COR-L47 (cell line): ENCODE measurements at places on chromosomes 1 and 21.
A peak's percentile ranks its signal among the peaks of the same experiment; 100 is the strongest.

GRCh38 chr1:47827109-47827508 lies 170.1 kb downstream of the TRABD2B start:
- no peak for DNase-seq

DNA sequence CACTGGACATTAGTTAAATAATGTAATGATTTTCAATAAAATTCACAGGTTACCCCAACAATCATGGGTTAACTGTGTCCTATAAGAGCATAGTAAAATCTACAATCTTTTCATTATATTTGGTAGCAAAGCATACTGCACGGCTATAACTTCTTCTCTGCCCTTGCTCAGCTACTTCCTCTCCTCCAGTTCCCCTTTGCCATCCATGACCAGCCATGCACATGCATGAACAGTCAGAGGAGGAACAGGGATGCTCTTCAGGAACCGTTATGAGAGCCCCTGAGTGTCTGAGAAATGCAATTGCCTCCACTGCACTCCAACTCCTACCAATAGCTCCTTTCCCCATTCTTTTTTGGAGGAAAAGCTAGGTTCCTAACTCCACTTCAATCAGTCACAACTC lies 646.7 kb downstream of the LTN1 start:
- DNase-seq, result no peak

- DNase-seq, result no peak
Measured at GRCh38 chr1:24960071-24960801, 30.2 kb upstream of the RUNX3 start.

GRCh38 chr1:43199093-43199726 lies 27.1 kb downstream of the CFAP57 start:
- DNase-seq, result peak; percentile 73

DNA sequence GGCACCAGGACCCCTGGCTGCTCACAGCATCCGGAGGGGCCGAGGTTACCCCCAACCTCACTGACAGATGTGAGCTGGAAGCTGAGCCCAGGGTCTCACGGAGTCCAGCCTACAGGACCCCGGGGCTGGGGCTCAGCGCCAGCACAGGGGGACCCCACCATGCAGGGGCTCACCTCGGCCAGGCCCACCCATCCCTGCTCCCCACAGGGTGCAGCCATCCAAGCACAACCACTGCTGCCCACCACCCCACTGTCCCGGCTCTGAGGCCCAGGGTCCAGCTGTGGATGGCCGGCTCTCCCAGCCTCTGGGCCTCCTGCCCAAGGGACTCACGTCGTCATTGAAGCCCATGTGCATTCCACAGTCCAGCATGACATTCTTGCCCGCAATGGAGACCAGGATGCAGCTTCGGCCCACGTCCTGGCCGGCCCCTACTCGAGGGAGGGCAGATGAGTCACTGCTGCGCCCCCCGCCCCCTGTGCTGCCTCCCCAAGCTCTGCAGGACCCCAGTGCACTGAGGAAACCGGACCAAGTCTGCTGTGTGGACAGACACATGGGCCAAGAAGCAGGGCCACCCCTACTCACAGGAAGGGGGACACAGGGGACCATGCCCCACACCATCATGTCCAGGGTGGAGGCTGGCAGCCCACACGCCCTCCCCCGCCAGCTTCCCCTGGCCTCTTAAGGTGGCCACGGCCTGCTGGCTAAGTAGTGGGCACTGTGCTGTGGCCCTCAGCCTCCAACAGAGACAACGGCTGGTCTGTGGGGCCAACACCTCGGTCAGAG lies 3.6 kb downstream of the INTS11 start:
- no peak for DNase-seq

GRCh38 chr1:226209307-226210059 lies 14.0 kb upstream of the MIXL1 start:
- DNase-seq, result no peak

- no peak for DNase-seq
Measured at GRCh38 chr1:54335755-54336108, 70.5 kb downstream of the SSBP3 start.

- DNase-seq, result no peak
Measured at GRCh38 chr1:21774835-21775549, 8.0 kb downstream of the USP48 start.

GRCh38 chr1:24095140-24095859 lies 16.6 kb downstream of the MYOM3 start:
- no peak for DNase-seq

DNA sequence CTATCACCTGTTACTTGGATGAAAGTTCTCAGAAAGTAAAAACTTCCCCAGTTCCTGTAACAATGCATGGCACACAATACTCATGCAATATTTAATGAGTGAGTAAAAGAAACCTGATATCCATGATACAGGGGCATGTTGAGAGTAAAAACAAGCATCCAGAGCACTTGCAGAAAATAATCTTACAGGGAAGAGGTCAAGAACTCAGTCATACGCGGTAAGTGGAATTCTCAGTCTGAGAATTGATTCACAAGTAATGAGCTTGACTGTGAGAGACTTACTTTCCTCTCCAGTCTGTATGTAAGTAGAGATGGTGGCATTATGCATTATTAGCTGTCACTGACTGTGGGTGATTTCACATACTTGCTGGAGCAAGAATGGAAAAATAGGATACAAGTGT lies 976.9 kb downstream of the BRINP3 start:
- DNase-seq, result no peak

- DNase-seq, result peak; percentile 13
Measured at GRCh38 chr1:25100151-25100833, 132.0 kb downstream of the SYF2 start.

DNA sequence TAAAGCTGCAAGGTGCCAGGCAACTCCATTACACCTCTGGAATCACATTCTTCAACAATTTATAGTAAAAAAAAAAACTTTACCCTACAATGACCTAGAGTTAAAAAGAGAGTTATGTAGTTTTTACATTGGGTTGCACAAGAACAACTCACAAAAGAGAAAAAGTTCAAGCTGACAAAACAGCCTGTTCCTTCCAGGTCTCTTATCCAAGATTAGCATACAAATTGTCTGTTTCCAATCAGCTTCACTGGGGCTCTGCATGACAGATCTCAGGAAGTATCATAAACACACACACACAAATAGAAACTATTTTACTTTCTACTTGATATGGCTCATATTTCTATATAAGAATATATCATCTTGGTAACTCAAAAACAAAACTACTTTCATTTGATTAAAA lies 154.6 kb downstream of the PCNX2 start:
- DNase-seq, result no peak

GRCh38 chr1:93565496-93566206 lies 116.0 kb downstream of the BCAR3 start:
- DNase-seq, result no peak

GRCh38 chr1:103108376-103109150 lies at the start of gene COL11A1:
Gene COL11A1 (minus strand): TSS chr1:103108522. CDS start chr1:103108178, 344 bp downstream.
- DNase-seq, result no peak

DNA sequence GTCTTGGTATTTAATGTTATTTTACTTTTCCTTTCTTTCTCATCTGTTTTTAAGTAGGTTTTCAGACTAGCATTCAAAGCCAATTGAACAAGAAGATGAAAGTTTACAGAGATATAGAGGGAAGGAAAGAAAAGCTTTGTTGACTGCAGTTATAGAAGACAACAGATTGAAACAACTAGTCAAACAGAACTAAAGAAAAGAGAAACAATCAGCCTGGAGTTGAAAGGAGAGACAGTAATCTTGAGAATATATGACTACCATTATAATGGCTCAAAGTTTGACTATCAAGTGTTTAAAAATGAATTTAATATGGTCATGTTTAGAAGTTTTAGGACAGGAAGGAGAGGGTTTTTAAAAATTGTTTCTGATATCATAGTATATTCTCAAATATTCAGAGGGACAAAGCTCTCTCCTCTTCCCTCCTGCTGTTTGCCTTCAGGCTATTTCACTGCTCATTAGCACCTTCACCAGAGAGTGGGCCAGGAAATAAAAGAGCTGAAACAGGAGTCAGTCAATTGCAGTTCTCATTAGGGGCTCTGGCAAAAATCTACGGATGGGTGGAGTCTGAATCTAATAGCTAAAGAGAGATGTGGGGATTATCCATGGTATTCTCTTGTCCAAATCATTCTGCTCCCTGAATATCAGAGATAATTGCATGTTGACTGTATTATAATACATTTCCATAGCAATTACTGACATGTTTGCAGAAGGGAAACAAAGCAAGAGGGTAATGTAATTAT lies 577.8 kb downstream of the BRINP3 start:
- peak; percentile 95 for DNase-seq

DNA sequence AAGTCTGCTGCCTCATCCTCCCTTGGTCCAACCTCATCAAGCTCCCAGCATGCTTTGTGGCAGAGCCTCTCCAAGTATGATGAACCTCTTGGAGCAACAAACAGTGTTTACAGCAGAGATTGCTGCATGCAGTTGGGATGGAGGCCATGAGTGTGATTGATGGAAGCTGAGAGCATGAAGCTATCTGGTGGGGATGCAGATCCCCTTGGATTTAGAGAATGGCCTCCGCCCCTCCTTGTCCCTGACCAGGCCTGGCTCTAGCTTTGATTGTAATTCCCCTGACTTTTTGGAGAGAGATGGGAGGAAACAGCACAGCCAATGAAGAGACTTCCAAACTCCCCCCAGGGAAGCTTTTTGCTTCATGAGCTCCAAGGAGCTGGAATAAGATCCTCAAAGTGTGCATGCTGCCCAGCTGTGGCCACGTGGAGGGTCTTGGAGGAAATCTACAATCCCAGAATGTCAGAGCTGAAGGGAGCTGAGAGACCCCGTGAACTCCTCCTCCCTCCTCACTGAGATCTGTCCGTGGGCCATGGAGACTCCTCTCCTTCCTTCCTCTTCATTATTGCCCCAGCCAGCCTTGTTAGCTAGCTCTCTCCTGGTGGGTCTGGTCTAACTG lies 165.3 kb upstream of the USP24 start:
- no peak for DNase-seq

- no peak for DNase-seq
Measured at GRCh38 chr1:22074803-22075202, 22.3 kb downstream of the CDC42 start.

- no peak for DNase-seq
Measured at GRCh38 chr1:244063498-244063897, 12.4 kb downstream of the ZBTB18 start.

DNA sequence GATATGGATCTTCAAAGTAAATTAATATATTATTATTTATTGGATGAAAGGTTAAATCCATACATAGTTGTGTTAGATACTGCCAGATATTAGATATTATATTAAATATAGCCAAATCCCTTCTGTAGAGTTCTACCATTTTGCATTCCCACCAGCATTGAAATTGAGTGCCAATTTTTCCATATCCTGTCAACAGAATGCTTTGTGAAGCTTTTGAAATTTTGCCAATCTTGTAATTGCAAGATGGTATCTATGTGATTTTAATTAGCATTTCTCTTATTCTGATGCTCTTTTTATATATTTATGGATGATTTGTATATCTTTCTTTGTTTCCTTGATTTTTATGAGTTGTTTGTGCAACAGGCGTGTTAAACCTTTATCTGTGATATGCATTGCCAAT lies 67.0 kb upstream of the CD34 start:
- peak; percentile 58 for DNase-seq

DNA sequence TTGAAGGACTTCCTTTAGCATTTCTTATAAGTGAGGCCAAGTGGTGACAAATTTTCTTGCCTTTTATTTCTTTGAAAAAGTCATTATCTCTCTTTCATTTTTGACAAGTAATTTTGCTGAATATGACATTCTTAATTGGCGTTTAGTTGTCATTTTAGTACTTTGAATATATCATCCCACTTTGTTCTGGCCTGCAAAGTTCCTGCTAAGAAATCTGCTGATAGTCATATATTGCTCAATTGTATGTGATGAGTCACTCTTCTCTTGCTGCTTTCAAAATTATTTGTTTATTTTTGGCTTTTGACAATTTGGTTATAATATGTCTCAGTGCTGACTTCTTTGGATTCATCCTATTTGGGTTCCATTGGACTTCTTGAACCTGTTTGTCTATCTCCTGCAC lies 312.6 kb downstream of the DUSP10 start:
- DNase-seq, result no peak

- no peak for DNase-seq
Measured at GRCh38 chr1:160353223-160353622, 10.0 kb downstream of the NCSTN start.

DNA sequence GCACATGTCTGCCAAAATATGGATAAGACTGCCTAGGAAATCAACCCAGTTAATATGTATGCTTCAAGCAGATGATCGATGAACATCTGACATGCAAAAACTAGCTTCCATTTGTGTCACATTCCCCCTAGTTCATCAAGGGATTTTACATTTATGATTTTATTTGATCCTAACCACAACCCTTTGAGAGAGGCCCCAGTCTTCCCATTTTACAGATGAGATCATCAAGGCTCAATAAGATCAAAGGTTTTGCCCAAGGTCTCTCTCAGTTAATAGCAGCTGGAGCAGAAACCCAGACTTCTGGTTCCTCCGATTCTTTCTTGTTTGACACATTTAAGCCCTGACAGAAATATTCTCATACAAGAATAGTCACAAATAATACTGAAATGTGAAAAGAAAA lies 107.7 kb upstream of the PPP2R5A start:
- DNase-seq, result no peak

DNA sequence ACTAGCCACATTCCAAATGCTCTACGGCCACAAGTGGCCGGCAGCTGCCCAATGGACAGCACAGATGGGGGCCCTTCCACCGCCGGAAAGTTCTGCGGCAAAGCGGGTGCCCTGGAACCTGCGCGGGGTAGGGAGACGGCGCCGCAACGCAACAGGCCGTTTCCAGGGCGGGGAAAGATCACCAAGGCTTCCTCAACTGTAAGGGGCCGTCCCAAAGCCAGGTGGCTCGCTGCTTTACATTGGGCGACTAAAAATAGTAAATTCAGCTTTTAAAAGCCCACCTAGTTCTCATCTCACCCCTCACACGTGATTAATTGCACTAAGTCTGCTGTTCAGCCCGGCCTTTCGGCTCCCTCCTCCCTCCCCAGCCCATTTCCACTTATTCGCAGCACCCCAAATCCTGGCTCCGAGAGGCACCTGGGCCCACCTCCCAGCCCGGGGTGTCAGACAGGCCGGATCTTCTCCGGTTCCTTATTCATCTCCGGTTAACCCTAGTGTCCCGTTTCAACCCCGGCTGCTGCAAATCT lies 643 bp downstream of the CFAP298 start:
- no peak for DNase-seq

DNA sequence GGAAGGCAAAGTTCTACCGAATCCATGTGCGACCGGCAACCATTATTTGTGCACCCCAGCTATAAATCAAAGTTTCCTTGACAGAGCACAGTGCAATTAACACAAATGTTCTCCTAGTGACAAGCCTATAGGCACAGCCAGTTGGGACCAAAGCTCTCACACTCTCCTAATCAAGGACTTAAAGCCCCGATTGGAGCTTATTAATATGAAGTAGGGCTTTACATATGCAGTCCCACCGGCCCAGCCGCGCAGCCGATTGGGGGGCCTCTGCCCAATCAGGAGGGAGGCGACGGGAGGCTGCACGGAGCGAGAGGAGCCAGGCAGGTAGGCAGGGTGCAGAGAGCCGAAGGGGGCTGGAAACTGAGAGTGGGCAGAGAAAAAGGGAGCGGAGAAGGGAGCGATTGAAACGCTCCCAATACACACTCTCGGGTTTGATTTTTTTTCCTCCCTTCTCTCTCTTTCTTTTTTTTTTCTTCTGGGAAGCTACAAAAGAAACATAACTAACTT lies at the start of gene ESRRG:
TSS of gene ESRRG (minus strand) at position 156 of the 507 bp plus-strand sequence. CDS start at position 26, 130 bp downstream.
- DNase-seq, result peak; percentile 90
